CMK (cell line): ENCODE measurements at places on chromosomes 12 and 14.
A peak's percentile ranks its signal among the peaks of the same experiment; 100 is the strongest.

GRCh38 chr14:65214741-65215140 lies 112.4 kb upstream of the MAX start:
- no peak for DNase-seq

DNA sequence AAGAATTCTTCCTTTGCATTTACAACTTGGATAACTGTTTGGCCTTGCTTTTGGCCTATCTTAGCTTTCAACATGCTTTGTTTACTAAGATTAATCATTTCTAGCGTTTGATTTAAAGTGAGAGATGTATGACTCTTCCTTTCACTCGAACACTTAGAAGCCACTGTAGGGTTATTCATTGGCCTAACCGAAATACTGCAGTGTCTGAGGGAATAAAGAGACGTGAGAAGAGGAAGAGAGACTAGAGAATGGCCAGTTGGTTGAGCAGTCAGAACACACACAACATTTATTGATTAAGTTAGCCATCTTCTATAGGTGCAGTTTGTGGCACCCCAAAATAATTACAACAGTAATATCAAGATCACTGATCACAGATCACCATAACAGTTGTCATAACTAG lies 62.3 kb upstream of the CCDC175 start:
- DNase-seq = no peak

DNA sequence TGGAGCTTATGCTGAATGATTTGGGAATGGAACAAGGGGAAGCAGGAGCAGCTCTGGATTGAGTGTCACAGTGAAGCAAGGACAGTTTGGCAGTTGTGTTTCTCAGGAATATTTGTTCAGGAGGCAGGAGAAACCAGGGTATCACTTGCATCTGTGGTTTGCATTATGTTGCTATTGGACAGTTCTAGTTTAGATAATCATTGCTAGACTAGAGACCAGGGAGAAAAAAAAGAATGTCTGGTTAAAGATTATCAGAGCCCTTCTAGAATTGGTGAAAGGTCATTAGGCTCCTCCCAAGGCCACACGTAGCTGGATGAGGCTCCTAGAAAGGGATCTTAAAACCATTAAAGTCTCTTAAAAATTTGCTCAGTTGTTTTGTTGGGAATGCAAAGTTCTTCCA lies 17.0 kb upstream of the SRSF5 start:
- no peak for DNase-seq

GRCh38 chr12:97545804-97546203 lies 83.2 kb downstream of the RMST start:
- no peak for DNase-seq

DNA sequence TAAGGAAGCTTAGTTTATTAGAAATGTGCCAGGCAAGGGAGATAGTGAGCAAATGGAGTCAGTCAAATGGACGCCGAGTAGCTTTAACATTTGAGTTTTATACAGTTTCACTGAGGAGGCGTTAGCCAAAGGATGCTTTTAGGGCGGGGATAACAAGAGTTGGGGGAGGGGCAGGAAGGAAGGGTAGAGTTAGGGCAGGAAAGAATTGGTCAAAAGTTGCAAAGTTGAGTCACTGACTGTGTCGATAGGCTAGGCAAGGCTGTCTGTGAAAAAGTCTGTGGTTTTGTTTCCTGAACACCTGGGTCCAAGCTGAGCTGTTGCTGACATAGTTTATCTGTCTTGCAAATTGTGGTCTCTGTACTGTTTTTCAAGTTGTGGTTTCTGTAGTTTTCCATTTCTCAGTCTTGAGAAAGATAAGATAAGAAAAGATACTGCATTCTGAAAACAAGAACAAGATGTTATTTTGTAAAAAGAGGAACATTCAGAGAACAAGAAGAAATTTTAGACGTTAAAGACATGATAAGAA lies 62.6 kb upstream of the RESF1 start:
- DNase-seq = peak; percentile 92

DNA sequence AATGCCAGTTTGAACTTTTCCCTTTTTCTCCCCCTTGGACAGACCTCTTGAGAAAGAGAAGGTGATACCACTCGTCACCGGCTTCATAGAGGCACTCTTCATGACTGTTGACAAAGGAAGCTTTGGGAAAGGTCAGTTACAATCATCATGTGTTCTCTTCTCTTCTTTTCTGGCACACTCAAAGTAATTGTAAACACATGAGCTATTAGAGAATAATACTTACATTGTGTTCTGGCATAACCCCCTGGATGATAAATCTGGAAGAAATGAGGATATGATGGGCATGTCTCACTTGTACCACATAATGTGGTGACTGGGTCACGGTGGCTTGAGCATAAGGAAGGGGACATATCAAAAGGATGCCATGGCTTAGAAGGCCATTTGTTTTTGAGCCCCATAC lies 20.0 kb downstream of the UTP20 start:
- DNase-seq = no peak

DNA sequence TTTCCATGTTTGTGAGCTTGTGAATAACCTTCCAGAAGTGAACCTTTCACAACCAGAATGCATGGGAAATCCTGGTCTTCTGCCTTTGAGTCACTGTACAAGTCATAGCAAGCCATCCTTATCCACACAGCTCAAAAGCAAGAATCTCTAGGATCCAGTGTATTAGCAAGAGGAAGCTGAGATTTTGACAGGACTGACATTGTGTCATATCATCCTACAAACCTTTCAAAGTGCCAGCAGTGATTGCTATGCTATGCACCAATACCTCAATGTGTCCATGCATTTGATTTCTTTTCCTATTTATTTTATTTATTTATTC lies 13.5 kb upstream of the NRDE2 start:
- no peak for DNase-seq

GRCh38 chr14:101065246-101065645 lies 161.7 kb upstream of the RTL1 start:
- no peak for DNase-seq

DNA sequence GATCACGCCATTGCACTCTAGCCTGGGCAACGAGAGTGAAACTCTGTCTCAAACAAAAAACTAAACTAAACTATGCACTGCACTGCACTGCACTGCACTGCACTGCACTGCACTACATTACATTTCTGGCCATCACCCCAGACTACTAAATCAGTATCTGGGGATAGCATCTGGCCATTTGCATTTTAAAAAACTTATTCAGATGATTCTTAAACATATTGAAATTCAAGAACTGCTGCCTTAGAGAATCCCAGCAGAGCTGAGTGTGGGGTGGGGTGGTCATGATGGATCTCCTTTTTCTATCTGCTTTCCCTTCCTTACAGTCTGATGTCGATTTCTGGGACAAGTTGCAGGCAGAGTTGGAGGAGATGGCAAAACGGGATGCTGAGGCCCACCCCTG lies 13.6 kb downstream of the PEX5 start:
- no peak for DNase-seq

GRCh38 chr14:90714811-90715210 lies 101.4 kb downstream of the TTC7B start:
- no peak for DNase-seq

GRCh38 chr12:6839482-6840201 lies 1.1 kb upstream of the GNB3 start:
- DNase-seq = no peak

DNA sequence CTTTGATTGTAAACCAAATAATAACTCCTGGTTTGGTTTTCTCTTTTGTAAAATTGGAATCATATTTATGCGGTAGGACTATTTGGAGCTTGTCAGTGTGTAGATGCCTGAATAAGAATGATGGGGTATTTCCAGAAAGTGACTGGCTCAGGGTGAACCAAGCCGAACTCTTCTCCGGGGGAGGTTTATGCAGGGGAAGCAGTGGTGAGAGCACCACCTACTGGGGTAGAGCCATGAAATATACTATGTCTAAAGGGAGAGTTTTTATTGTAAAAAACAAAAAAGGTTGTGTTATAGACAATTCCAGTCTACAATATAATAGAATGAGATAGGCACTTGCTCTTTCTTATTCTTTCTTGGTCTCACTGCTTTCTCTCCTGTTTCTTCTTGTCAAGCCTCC lies 222.9 kb upstream of the SLC16A7 start:
- DNase-seq = no peak

DNA sequence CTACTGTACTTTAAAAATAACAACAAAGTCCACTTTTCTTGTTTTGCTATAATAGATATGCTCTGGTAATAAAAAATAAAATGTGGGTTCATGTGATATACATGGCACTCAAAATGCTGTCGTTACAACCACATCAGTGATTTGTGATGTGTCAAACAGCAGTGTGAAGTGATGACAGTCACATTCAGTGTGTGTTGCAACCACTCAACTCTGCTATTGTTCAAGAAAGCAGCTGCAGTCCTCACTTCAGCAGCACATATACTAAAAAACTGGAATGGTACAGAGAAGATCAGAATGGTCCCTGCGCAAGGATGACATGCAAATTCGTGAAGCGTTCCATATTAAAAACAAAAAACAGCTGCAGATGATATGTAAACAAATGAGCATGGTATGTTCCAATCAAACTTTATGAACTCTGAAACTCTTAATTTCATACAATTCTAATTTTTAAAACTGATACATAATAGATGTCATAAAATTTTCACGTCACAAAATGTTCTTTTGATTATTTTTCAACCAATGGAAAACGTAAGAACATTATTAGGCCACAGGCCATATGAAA lies 6.7 kb downstream of the TRMT5 start:
- DNase-seq = no peak
